Stimulated activated CD4-positive, alpha-beta T cell treated with anti-CD3 and anti-CD28 coated beads, Interleukin-15, amount 100 ng/mL, for 24 hours (primary cell): ENCODE measurements at places on chromosomes 5 and 9.

- no peak for DNase-seq
These were observed 2.6 kb upstream of the TXNDC8 start for GRCh38 chr9:110340306-110340705.

GRCh38 chr9:127102176-127102575 is 20.3 kb downstream of the ANGPTL2 start:
- DNase-seq: no peak

GRCh38 chr5:10666531-10667299 is 94.3 kb downstream of the DAP start:
- DNase-seq: no peak

GRCh38 chr5:159128070-159128541 is 28.4 kb upstream of the EBF1 start:
- DNase-seq: no peak

GRCh38 chr9:22682536-22682935 is 235.9 kb downstream of the DMRTA1 start:
- no peak for DNase-seq

DNA sequence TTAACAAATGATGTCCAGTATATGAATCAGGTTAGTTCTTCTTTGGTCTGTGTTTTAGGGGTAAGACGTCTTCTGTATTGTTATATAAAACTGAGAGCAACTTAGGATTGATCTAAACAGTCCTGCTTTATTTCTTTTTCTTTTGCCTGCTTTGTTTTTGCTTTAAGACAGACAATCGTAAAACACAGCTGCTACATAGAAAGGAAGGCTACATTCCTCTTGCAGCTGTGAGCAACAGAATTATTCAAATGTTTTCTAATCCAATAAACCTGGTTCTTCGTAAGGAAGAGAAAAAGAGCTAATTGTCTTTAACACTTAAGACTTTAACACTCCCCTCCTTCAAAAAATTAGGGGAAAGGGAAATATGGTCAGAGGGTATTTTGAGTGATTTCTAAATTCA is 14.6 kb downstream of the FGF1 start:
- DNase-seq: no peak

DNA sequence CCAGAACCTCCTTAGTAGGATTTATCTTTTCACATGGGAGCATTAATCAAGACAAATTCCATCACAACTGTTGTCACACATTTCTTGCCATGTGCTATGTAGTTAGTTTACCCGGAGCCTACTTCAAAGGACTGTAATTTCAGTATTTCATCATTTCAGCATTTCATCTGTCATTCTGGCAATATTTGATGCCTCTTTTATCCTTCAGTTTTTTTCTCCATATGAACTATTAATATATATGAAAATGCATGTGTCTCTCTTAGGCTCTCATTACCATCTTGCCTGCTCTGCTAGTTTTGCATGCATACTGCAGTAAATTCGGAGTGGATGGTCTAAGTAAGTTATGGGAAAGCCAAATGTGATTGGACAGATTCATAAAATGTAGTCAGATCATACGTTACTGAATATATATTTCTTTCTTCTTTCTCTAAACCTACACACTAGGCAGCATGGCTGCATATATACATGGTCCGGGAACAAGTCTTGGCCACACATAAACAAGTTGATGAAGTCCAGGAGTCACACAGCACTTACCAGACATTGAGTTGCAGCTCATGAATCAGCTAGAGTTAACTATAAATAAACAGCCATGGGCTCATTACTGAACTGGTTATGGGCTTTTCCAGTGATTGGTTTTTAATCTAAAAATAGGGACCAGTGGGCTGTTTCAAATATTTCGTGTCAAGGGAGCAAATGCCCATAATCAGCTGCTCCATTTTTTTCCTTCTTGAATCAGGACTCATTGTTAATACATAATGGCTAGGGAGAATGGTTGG is 46.6 kb downstream of the SPATA31D1 start:
- no peak for DNase-seq

- no peak for DNase-seq
These were observed 28.1 kb downstream of the CEMIP2 start for GRCh38 chr9:71740199-71740598.

GRCh38 chr9:28050046-28050445 is 476.8 kb upstream of the C9orf72 start:
- DNase-seq: no peak

- no peak for DNase-seq
These were observed 16.7 kb downstream of the PCDH12 start for GRCh38 chr5:141941307-141941706.

GRCh38 chr9:72048850-72049249 is 11.6 kb downstream of the C9orf57 start:
- no peak for DNase-seq

DNA sequence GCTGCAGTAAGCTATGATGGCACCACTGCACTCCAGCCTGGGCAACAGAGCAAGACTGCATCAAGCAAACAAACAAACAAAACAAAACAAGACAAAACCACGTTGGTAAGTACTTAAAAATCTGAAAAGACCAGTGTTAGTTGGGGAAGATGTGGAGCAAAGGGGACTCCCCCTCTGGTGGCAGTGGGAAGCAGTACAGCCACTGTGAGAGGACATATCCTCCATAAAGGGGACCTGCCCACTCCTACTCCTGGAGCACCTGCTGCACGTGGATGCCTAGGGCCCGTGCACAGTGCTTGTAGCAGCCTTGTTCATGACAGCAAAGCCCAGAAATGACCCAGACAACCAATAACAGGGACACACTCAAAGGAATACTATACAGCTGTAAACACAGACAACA is 17.0 kb upstream of the IPPK start:
- DNase-seq: no peak

DNA sequence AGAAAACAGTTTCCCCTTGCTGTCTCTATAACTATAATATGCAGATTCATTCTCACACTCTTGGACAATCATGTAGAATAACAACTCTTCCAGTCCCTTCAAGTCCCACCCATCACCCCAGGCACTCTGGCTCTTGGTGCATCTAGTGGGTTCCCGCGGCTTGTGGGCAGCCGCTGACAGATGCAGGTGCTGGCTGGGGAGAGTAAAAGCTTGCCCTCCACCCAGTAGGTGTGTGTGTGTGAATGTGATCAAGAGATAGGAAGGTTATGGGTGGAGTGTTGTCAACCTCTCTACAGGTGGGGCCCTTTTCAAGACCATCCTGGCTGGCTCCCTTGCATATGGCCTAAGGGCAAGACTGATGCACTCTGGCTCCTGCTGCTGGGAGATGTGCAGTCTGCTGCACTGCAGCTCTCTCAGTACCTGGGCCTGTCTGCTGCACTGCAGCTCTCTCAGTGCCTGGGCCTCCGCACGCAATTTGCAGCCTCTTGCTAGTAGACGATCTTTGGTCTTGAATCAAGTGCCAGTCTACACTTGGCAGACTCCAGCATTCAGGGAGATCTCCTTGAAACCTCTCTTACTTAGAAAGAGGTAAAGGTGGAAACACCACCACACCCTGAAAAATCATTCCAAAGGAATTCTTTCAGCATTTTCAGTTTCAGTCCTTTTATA is 189.7 kb upstream of the GDNF start:
- no peak for DNase-seq

DNA sequence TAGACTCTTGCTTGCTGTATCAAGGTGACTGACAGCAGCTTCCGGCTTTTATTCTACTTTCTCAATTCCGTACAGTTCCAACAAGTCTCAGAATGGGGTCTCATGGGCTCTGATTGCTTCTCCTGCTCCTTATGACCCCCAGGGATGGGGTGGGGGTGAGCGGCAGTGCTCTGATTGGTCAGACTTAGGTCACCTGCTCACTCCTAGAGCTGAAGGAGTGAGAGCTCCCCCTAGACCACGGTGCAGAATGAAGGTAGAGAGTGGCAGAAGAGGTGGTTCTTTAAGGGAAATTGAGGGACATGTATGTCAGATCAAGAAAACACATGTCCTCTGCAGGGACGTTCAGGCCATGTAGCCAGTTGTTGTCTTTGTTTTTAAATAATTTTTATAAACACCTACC is 115.2 kb downstream of the C9orf152 start:
- DNase-seq: no peak

DNA sequence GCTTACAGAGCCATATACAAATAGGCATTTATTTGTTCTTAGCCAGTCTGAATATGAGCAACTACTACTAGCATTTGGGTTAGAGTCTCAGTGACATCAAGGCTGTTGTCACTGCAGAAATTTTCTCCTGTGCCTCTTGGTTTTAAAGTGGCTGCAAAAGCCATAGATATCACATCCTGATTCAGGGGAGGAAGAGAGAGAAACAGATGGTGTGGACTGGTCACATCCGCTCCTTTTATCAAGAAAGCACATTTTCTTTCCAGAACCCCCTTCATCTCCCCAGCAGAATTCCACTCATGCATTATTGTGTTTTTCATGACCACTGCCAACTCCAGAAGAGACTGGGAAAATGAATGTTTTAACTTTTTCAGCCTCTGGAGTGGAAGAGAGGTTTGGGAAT is 69.8 kb downstream of the PTTG1 start:
- DNase-seq: no peak

GRCh38 chr9:116555119-116555518 is 132.0 kb upstream of the TRIM32 start:
- no peak for DNase-seq

GRCh38 chr5:111857623-111858022 is 100.6 kb upstream of the NREP start:
- no peak for DNase-seq

DNA sequence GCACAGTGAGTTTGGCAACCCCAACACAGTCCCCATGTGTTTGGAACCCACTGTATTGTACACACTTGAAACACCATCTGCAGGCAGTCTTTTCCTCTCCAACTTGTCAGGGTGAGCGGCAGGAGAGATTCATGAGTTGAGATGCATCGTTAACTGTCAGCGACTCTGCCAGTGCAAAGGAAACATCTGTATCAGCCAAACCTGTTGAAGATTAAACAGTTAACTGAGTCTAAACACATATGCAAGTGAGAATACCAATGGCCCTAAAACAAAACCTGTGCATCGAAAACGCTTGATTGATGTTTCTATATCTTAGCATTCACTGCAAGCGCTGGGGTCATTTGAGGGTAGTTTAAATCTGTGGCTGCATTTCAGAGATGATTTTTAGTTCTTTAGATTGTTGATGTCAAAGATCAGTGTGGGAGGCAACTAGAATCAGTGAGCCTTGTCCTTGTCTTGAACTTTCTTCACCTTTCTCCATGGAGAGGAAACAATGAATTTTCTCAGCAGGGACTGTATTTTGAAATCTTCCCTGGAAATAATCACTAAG is 41.3 kb upstream of the PAM start:
- no peak for DNase-seq

GRCh38 chr5:16792598-16793275 is 143.4 kb downstream of the MYO10 start:
- no peak for DNase-seq

GRCh38 chr5:134590992-134591659 is 41.5 kb downstream of the SAR1B start:
- peak; percentile 77 for DNase-seq

DNA sequence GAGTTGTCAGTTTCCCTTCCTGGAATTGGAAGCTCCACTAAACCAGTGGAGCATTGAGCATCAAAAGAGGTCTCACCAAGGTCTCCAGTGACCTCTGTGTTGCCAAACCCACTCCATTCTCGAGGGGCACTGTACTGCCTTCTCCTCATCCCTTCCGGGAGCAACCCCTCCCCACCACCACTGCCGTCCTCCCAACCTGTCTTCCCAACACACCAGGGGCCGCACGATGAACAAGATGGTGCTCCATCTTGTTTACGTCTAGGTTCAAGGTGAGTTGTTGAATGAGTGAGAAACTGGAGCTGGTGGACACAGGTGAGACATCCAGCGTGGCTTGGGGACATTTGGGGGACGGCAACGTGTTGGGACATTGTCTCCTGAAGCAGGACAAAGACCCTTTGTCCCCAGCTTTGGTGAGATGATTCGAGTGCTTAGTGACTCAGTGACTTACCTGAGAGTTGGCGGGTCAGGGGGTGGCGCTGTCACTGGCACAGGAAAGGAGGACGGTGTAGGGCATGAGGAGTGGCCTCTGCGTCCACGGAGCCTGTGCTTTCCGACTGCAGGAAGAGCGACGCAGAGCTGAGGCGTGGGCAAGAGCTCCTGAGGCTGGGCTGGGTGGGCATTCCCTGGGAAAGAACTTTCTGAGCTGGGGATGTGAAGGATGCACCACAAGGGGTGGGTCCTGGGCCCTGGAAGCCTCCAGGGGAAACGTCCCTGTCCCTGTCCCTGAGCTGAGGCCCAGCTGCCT is 44.8 kb upstream of the RNU6ATAC start:
- DNase-seq: no peak

DNA sequence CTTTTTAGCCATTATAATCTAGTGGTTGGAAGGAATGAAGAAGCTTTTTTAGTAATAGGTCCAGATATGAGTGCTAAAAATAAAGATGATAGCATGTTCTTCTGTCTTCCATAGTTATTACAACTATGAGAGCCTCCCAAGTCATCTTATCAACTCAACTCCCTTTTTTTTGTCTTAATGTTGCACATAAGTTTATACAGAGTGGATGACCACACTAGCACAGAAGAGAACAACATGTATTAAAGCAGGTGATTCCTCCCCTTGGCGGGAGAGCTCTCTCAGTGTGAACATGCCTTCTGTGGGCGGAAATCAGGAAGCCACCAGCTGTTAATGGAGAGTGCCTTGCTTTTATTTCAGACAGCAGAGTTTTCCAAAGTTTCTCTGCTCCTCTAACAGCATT is 40.1 kb upstream of the STX17 start:
- DNase-seq: no peak

- no peak for DNase-seq
These were observed 23.1 kb downstream of the NIM1K start for GRCh38 chr5:43215073-43215631.

DNA sequence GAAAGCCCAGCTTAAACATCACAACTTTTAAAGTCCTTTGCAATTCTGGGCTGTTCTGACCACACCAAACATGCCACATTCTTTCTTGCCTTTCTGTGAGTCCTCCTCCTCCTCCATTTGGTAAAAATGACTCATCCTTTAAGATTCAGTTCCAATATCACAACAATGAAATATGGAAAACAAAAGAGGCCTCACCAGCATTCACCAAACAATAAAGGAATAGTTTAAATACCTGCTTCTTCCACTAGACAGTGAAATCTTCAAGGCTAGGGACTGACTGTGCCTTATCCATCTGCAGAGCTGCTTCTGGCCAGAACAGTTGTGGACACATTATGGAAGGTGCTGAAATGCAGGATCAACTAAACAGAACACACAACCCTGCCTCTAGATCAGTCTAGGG is 36.0 kb downstream of the NR6A1 start:
- peak; percentile 7 for DNase-seq

DNA sequence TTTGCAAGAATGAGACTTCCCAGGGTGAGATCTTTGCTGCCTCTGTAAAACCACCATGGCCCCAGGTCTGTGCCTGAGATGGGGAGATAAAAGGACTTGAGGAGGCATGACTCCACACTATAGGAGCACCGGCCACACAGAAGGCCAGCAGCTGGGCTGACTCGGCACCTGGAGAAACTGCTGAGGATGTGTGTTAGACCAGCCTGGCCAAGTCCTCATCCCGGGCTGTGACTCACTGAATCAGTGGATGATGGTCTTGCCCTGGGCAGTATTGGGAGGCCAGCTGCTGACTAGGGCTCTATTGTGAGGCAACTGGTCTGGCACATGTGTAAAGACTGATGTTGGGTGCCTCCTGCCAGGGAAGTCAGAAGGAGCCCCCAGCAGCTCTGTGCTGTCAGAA is 286.2 kb downstream of the ACTL7B start:
- no peak for DNase-seq

- no peak for DNase-seq
These were observed 1941.4 kb upstream of the NUDT12 start for GRCh38 chr5:105503950-105504349.
